ENCODE measurements at places on chromosomes 4 and X. TPM values are rescaled to one million over a fixed set of nuclear protein-coding genes. Genes with fewer than 3 reads are reported as not detected.

Gene WDR1
- 279 TPM for polyA plus RNA-seq

Gene TMEM175
- polyA plus RNA-seq: 28.8 TPM

DNA sequence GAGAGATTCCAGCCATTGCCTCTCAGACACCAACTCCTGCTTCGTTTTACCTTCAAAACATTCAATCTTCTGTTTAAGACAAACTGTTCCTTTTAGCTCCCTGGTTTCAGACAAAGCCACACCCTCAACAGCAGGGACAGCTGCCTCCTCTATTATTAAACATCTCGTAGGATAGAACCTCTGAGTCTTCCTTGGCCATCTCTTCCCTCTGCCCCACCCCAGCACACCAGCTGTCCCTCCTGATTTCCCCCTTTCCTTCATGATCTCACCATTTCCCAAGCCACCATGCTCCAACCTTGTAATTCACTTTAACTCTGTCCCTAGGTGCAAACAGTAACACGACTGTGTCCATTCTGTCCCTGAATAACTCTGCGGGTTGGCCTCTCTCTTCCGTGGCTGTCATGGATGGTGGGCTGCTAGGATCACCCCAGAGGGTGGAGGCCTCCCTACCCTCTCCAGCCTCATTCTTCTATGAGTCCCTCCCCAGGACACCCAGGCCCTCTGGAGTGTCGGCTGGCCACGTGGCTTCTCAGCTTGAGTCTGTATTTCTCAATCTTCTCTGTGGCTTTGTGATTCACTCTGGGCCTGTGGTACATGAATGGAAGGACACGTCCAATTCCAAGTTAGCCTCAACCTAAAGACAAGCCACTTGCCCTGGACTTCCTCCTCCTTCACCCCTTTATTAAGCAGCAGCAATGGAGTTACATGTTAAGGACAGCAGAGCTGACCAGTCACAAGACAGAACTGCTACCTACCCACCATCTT is 349.9 kb downstream of the FBXW7 start:
- no peak for DNase-seq

DNA sequence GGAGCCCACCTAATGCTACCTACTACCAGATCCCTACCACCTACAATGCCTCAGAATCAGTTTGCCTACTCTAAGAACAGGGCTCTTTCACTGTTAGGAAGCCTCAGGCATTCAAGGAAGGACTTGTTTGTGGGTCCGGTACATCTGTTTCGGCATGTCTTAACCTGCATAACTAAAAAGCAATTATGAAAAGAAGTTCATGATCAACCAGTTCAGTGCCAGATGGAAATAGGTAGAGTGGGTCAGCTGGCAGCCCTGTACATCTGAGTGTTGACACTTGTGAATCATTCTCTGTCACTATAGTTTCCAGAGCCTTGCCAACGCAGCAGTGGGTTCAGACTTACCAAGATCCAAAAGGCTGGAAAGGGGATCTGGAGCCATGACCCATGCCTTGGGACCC is 3.3 kb downstream of the TMEM185A start:
- no peak for DNase-seq

Gene ZNF711
- polyA plus RNA-seq: 0.65 TPM

Gene PDGFRA
- polyA plus RNA-seq: 17.6 TPM

All from heart left ventricle (tissue), 16 donors.